ENCODE measurements at places on chromosomes 1 and 21.

- no peak for DNase-seq
Measured at GRCh38 chr1:227929751-227930472, 17.8 kb downstream of the WNT9A start.

GRCh38 chr1:73755649-73756048 lies 442.3 kb downstream of the LRRIQ3 start:
- no peak for DNase-seq

DNA sequence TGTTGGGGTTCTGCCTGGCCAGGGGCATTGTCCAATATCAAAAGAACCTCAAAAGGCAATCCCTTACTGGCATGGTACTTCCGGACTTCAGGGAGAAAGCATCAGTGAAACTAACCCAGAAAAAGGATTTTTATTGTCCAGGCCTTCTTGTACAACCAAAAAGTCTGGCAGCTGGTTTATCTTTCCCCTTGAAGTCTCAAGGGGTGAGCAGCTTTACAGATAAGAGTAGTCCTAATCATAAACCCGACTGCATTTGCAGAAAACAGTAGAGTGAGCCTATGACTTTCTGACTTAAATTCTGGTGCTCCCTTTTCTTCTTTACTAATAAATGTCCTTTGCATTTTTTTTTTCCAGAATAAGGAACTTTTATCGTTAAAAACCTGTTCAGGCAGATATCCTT lies 104.0 kb upstream of the CHRM3 start:
- no peak for DNase-seq

- peak; percentile 8 for DNase-seq
Measured at GRCh38 chr1:171965777-171966176, 124.5 kb downstream of the DNM3 start.

DNA sequence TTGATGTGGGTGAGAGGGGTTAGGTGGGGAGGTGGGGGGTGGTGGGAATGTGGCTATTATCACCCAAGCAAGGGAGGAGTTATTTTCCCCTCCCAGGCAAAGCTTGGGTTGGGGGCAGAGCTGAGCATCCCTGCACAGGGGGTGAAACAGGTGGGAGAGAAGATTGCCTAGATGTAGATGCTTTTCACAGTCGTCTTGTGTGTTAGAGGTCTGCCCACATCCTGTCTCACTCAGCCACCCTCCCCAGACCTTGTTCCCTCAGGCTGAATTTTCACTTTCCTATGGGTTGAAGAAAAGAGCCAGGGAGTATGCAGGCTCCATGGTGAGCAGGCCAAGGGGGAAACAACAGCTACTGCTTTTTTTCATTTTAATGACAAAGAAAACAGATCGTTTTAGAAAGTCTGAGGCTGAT lies 223.5 kb downstream of the KIF26B start:
- peak; percentile 18 for DNase-seq

DNA sequence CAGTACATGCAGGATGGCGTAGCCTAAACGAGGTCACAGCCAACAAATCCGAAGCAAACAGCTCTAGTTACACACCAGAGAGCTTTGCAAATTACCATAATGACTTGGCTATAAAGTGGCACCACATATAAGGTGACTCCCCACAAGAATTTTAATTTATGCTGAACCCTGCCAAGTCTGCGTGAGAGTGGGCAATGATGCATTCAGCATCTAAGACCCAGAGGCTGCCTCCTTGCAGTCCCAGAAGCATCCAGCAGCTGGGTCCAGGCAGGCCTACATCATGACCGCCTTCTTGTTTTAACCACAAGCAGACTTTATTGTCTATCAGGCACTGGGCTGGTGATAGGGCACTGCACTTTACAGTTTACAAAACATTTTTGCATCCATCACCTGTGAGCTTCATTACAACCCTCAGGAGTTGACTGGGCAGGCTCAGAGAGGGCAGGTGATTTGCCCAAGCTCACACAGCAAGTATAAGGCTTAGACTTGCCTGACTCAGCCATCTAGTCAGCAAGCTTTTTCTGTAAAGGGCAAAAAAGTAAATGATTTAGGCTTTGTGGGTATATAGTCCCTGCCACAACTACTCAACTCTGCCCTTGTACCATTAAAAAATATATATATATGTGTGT lies 134.6 kb downstream of the GLIS1 start:
- DNase-seq = no peak

- DNase-seq = peak; percentile 99
Measured at GRCh38 chr1:153566414-153567371, 1.0 kb upstream of the S100A2 start.

DNA sequence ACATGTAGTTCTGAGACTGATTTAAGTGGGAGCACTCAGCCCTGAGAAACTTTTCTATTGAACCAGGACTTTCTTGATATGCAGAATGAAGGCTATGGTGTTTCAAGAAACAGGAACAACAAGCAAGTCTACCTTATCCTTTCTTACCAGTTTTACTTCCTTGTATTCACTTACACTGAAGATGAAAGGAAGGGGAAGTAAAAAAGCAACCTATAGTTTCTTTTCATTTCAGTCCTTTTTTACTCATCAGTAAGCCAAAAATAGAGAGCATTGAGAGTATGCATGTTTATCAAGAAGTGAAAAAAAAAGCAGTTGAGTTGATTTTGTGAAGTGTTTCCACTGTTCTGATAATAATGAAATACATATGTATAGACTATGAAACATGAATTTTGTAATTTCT lies 1010.3 kb downstream of the AMY1C start:
- DNase-seq = no peak

DNA sequence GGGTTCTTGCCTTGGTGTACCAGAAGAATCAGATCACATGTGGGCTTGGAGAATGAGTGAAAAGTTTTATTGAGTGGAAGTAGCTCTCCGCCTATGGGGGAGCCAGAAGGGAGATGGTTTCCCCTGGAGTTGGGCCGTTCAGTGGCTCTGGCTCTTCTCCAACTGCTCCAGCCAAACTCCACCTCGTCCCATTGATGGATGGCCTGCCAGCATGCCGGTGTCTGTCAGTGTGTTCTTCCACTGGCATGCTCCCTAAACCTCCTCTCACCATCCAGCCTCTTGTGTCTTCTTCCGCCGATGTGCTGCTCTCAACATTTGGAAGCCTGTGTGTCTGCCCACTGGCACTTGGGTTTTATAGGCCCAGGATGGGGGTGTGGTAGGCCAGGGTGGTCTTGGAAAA lies 119.4 kb downstream of the MAP3K21 start:
- DNase-seq = no peak

Data from EH (cell line).